Stimulated activated CD4-positive, alpha-beta T cell treated with anti-CD3 and anti-CD28 coated beads, TNF-alpha, amount 100 ng/mL, for 48 hours (primary cell): ENCODE measurements at places on chromosomes 16 and 17.

- no peak for DNase-seq
Observed at GRCh38 chr17:42068979-42069378, 18.6 kb upstream of the C17orf113 start.

DNA sequence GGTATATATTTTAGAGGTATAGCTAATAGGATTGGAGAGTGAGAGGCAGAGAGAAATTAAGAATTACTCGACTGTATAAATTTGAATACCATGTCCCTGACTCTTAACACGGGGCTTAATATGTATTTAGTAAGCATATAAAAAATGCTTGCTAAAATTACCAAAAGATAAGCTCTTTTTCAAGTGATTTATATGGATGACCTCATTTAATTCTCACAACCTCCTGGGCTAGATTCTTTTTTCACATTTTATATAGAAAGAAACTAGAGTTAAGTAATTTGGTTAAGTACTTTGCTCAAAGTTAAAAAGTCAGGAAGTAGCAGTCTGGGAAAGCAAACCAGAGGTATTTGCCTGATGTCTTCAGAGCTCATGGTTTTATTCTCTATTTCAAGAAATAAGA, 963.5 kb upstream of the SOX9 start:
- no peak for DNase-seq

DNA sequence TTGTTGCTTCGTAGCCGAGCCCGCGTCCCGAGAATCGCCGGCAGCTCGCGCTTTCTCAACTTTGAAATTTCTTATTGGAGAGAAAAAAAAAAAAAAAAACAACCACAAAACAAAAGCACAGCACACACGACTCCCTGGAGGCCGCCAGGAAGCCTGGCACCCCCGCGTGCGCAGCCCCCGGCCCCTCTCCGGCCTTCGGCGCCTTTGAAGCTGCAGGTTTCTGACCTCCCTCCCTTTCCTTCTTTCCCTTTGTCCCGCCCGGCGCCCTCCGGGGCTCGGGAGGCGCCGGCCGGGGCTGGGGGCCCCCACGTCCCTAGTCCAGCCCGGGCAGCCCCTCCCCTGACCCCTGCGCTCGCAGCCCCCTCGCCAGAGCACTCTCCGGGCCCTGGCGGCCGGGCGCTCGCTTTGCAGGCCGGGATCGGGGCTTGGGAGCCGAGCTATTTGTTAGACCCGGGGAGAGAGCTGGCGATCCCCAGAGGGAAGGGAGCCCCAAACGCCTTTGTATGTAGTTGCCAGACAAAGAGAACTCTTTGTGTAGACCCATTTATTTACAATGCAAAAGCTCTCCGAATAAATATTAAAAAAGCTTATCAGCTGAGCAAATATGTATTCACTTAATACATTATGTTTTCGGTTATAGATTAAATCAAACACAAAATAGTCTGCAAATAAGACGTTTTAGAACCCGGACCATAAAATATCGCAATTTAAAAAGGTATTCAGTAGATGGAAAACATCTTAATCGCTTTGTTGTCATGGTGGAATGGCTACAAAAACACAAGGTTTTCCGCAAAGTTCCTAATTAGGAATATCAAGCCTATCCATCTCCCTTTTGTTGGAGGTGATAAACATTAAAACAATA, 2.3 kb downstream of the BAHCC1 start:
- DNase-seq = no peak

DNA sequence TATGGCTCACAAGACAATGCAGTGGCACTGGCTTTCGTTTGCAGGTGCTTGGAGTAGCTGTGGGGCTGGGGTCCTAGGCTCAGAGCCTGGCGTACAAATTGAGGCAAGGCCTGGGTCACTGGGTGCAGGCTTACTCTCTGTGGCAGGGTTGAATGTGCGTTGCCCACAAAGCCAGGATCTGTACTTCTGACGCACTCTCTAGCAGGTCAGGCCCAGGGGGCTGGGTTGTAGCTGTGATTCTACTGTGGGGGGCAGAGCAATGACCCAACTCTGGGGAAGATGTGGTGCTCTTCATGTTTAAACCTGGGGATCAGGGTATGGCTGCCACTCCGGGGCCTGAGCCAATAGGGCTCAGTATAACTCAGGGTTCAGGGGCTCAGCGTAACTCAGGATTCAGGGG, 6.4 kb upstream of the PRSS21 start:
- DNase-seq = no peak

DNA sequence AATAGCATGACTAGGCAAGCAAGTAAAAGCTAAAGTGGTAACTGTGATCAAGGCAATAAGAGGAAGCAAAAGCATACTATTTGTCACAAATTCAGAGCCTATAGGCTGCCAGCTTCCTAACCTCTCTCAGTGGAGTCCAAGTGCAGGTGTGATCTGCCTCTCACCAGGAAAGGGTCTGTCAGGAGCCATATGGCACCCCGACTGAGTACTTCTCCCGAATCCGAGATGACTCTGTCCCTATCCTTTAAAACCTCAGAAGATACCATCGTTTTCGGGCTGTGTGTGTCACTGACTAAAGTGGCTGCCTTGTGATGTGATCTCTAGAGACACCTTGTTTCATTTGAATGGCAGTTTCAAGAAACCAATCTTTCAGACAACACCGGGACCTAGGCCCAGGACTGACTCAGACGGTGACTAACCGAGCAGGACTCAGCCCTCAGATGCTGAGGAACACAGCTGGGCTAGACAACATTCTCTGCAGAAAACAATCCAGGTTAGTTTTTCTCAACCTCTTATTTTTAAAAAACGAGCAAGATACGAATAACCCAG, 63.6 kb downstream of the SMG6 start:
- peak; percentile 58 for DNase-seq

DNA sequence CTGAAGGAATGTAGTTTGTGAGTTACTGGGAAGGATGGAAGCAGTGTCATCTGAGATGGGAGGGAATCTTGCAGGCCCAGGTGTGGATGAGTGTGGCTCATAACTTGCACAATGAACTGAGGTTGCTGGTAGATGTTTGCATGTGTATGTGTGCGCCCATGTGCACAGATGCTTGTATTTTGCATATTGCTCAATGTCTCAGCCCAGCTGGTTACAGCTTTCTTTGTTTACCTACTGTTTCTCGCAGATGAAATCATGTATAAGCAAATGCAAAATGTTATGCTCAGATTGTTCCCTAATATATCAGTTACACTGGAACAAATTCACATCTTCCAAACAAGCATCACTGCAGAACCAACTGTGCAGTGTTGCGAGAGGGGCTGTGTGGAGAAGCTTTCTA, 452.2 kb upstream of the EEF2KMT start:
- DNase-seq = no peak

GRCh38 chr16:26647870-26648269, 418.9 kb upstream of the C16orf82 start:
- no peak for DNase-seq

DNA sequence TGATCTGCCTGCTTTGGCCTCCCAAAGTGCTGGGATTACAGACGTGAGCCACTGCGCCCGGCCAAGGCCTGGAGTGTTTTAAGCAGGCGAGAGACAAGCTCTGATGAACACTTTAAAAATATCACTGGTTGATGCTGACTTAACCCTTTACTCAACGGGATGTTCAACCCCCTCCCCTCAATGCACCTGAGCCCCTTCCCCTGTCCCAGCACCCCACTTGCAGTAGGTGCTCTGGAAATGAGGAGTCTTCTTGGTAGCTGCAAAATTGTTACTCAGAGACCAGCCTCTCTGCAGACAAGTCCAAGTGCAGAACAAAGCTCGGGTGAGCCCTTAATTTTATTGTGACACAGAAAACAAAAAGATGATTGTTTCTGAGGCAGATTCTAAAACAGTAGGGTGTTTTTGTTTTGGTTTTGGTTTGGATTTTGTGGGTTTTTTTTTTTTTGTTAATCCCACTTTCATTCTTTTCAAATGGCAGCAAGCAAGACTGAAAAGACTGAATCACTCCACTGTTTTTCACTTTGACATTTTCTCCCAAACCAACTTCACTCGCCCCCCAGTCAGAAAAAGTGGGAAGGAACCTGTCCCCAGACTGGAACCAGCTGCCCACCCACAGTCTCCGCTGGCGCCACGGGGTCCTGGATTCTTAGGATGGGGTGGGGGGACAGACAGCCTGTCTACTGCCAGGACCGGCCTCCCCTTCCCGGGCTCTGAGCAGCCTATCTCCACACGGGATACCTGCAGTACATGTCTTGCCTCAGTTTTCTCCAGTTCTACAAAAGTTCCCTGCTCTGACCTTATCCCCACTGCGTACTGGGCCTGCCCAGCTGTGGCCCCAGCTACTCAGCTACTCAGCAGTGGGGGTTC, 5.2 kb upstream of the PLLP start:
- DNase-seq = no peak

GRCh38 chr16:11050944-11051343, 106.6 kb downstream of the CLEC16A start:
- DNase-seq = no peak

DNA sequence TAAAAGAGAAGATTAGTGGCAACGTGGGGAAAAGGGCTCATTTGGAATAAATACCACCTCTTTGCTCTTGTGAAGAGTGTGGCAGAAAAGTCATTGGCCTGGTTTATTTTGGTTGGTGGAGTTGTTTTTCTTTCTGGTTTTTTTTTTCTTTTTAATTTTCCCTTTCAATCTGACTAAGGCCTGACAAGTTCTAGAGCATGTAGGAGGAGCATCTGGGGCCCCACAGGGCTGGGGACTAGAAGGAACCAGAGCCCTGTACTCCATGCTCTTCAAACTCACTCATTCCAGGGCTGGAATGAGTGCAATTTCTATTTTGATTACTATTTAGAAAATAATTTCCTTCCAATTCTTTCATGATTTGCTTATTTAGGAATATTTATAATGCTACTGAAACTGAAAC, 13.3 kb downstream of the IRX5 start:
- no peak for DNase-seq

GRCh38 chr17:61058066-61058465, 341.6 kb upstream of the TBX2 start:
- DNase-seq = no peak

DNA sequence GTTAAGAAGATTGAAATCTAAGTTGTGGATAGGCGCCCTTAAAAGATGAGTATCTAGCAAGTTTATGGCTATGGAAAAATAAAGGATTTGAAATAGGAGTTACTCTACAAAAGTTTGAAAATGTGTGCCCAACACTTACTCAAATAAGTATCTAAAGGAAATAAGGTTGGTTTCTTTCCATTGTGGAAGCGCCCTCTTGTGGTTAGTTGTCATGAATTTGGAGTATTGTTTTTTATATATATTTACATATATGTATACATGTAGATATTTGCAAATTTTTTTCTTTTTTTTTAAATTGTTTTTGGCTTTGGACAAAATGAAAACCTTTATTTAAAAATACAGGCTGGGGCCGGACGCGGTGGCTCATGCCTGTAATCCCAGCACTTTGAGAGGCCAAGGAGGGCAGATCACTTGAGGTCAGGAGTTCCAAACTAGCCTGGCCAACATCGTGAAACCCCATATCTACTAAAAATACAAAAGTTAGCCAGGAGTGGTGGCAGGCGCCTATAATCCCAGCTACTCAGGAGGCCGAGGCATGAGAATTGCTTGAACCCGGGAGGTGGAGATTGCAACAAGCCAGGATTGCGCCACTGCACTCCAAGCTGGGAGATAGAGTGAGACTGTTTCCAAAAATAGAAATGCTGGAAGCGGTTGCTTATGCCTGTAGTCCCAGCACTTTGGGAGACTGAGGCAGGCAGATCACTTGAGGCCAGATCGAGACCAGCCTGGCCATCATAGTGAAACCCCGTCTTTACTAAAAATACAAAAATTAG, 24.0 kb upstream of the VPS4A start:
- DNase-seq = peak; percentile 41

GRCh38 chr17:38606646-38607611, 1.2 kb upstream of the SRCIN1 start:
- DNase-seq = no peak

DNA sequence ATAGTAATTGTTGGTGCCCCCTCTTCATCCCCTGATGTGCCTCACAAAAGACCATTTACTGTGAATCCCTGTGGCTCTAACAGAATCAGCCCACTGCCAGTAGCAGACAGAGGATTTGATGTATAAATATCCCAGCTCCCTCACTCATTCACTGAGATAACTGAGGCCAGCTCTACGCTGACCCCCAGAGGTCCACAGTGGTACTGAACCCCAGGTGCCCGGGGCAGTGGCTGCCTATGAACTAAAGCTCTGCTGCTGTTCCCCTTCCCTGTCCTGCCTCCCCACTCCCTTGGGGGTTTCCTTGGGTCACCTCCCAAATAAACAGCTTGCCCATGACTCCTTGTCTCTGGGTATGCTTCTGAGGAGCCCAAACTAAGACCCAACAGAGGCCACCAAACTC, 295.8 kb downstream of the FOXL1 start:
- peak; percentile 11 for DNase-seq

- no peak for DNase-seq
Observed at GRCh38 chr16:55282441-55282840, 41.6 kb upstream of the IRX6 start.

DNA sequence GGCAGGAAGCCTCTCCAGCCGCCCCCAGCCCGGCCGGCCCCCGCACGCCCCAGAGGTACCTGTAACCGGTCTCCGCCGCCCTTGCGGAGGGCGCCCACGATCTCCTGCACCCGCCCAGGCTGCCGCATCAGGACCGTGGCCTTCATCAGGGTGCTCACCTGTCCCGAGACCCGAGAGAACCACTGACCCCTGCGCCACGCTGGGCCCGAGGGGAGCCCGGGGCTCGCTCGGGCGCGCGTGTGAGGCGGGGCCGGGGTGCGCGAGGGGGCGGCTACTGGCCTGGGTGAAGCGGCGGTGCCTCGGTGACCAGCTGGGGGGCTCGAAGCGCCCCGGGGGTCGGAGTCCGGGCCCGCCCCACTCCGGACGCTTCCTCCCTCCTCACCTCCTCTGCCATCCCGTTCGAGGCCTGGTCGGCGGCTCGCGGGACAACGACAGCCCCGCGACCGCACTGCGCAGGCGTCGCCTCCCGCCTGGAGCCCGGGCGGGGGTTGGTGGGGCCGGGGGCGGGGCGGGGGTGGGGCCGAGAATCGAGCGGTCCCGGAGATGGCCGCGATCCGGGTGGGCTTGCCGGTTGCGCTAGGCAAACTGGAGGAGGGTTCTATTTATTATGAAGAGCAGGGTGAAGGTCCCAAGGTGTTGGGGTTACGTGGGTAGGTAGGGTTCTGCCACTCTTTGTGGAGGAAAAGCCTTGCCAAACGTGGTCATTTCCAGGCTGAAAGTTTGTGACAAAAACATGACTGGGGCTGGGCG, at the start of gene NT5C3B:
Gene NT5C3B, minus strand, starts transcription at position 433 of the 750 bp plus-strand sequence. Its CDS starts 39 bp downstream, at position 394.
- DNase-seq = no peak

DNA sequence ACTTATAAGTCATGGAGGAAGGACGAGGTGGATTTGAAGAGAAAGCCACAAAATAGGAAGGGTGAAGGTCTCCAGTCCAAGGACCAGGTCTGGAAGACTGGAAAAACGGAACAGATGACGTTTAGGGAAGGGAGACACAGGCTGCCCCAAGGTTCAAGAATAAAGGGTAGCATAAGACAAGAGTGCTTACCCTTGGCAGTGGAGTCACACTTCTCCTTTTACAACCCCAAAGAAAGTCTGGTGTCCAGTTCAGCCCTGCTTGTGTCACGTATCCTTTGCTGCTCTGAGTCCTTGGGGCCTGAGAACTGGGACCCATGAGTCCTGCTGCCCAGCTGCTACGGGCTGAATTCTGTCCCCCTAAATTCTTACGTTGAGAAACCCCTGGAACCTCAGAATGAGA, 13.0 kb upstream of the GGA2 start:
- no peak for DNase-seq
